ENCODE measurements at places on chromosomes 12 and 14.
A peak's percentile ranks its signal among the peaks of the same experiment; 100 is the strongest.

GRCh38 chr14:61379639-61380184 lies 58.3 kb downstream of the PRKCH start:
- no peak for DNase-seq

DNA sequence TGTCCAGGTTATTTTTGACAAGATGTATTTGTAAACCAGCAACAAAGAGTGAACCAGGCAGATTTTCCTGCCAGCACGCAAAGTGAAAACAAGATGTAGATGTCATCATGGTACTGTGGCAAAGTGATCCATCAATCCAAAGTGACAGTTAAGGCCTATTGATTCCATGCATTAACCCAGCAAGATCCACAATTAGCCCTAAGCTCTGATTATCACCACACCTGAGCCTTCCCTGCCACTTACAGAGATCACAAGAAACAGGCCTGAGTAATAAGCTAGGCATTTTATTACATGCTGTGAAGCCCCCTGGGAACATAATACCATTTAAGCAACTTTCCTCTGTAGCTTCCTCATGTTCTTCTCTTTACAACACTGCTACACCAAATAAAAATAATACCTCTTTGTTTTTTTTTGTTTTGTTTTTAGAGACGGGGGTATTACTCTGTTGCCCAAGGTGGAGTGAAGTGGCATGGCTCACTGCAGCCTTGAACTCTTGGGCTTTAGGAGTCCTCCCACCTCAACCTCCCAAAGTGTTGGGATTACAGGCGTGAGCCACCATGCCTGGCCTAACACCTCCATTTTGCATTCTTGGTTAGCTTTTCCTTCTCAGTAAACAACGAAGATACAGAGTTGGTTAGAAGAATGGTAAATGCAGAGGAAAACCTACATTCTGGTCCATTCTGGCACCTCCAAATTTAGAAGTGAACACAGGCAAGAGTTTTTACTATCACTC lies 85.5 kb downstream of the STON2 start:
- no peak for DNase-seq

- no peak for DNase-seq
Measured at GRCh38 chr14:21185491-21185890, 29.6 kb upstream of the OR5AU1 start.

DNA sequence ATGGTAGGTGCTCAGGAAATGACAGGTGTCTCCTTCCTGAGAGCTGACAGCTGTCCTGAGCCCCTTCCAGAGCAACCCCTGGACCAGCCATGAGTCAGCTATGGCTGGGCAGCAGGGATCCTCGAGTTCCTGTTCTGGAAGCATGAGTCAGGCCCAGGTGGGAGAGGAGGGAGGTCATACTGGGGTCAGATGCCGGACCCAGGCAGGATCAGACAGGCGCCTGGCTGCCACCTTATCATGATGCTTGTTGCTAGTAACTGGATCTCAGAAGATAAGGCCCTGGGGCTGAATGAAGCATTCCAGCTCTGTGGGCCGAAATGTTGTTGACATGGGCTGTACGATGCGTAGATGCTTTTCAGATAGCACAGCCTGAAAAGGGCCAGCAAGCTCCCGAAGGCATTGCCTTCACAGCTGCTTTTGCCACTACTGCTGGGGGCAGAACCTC lies 17.4 kb upstream of the KRT7 start:
- no peak for DNase-seq

GRCh38 chr12:212415-212714 lies 1.6 kb downstream of the SLC6A12 start:
- DNase-seq, result no peak

- no peak for DNase-seq
Measured at GRCh38 chr14:99038431-99038820, 233.6 kb downstream of the BCL11B start.

DNA sequence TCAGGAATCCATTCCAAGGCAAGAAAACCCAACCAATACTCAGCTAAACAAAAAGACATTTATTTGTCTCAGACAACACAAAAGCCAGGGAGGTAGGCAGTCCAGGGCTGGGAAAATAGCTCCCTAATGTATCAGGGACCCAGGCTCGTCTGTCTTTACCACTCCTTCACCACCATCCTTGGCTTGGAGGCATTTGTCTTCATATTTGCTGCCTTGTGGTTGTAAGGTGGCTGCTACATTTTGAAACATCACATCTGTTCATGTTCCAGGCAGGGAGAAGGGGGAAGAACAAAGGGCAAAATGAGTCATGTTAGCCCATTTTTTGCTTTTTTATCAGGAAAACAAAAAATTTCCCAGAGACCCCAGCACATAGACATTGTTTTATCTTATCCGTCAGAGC lies 44.8 kb upstream of the PCED1B start:
- no peak for DNase-seq

DNA sequence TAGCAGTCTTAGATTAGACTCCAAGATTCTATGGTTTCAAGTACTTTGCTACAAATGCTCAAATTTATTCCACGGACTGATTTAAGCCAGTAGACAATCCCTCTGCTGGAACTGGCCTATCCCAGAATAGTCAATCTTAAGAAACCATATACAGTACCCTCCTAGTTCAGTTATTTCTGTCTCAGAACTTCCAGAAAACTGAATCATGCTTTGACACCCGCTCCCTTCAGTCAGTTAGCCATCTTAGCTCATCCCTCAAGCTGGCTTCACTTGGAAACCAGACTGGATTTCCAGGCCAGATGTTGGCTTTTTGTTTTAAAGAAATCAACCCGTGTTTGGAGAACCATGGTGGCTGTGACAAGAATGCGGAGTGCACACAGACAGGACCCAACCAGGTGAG lies 125.5 kb downstream of the NT5DC3 start:
- no peak for DNase-seq

DNA sequence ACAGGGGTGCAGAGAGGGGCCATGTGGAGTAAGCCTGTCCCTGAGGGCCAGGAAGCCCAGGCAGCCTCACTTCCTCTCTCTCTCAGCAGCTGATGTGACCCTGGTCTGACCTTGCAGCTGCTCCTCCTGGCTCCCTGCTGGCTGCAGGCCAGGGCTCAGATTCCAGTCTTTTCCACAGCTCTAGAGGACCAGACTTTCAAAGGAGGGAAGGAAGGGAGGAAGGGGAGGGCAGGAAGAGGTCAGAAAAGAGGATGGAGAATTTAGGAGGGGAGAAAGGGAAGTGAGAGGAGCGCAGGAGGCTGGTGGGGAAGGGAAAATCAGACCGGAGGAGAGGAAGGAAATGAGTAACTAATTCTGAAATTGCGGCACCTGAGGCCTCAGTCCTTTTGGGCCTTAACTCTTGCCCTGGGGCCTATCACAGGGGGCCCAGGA lies 40.9 kb upstream of the VASH1 start:
- peak; percentile 34 for DNase-seq

- no peak for DNase-seq
Measured at GRCh38 chr14:38189930-38190726, 17.6 kb upstream of the SSTR1 start.

DNA sequence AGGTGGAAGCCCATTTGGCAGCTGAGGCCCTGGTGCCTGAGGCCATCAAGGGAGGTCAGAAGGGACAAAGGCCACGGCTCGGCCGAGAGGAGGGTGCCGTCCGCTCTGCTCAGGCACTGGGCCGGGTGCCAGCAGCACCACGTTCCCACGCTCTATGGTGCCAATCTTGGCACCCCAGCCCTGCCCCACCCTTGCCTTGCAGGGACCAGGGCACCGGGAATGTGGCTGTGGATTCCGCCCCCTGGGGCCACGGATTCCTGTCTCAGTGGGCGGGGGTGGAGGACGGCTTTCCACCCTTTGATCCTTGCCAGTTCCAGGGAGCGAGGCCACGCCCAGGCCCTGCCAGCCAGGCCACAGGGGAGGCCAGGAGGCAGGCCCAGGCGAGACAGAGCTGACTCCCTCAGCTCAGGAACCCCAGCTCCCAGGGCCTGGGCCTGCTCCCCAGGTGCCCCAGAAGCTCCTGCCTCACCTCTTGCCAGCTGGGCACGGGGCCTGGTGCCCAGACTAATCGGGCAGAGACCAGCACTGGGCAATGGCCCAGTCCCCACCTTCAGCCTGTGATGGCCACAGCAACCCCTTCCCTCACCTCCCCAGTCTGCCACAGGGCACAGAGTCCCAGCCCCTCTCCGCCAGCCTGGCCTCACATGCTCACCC lies 26.4 kb upstream of the GPR132 start:
- DNase-seq, result peak; percentile 72

- no peak for DNase-seq
Measured at GRCh38 chr14:63212776-63213500, 8.7 kb downstream of the RHOJ start.

- peak; percentile 37 for DNase-seq
Measured at GRCh38 chr12:132275110-132275531, 54.3 kb downstream of the GALNT9 start.

- peak; percentile 36 for DNase-seq
Measured at GRCh38 chr12:30753233-30753632, 1.5 kb downstream of the CAPRIN2 start.

DNA sequence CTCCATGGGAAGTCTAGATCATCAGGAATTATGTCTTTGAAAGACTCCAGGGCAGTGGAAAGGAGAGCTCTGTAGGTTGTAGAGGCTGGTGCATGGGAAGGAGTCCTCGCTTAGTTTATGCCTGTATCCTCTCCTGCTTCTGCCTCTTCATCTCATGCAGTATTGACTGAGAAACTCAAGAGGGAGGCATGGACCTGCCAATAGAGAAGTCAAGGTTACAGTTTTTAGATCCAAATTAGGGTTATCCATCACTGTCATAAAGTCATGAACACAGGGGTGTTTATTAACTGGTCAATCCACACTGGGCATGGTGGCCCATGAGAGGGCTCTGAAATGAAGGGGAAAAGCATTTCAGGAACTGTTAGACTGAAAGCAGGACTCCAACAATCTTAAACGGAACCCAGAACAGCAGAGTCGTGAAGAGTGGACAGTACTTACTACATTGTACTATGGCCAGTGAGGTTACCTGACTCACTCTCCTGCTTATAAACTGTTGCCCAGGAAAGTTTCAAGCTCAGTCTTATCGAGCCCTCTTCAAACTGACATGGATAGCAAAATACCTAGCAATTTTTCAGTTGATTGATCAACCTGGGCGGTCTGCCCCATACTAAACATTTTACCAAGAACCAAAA lies 30.1 kb upstream of the DHRS7 start:
- DNase-seq, result peak; percentile 26

- DNase-seq, result no peak
Measured at GRCh38 chr12:69913526-69913925, 88.5 kb downstream of the MYRFL start.

- DNase-seq, result no peak
Measured at GRCh38 chr12:57584050-57584449, 6.9 kb upstream of the PIP4K2C start.

DNA sequence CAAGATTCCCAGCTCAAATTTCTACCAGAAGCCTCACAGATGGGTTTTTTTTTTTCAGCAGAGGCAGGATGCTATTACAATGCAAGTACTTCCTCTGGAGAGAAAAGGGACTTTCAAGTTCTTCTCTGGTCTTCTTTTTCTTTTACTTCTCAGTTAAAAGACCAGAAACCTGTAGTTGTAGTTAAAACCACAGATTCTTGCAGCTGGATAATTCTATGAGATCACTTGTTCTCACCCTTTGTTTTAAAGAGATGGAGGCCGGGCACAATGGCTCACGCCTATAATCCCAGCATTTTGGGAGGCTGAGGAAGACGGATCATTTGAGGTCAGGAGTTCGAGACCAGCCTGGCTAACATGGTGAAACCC lies 47.6 kb upstream of the OVCH1 start:
- no peak for DNase-seq

GRCh38 chr12:6288235-6288634 lies 22.2 kb upstream of the PLEKHG6 start:
- no peak for DNase-seq

GRCh38 chr14:90531497-90531896 lies 134.7 kb downstream of the CALM1 start:
- no peak for DNase-seq

DNA sequence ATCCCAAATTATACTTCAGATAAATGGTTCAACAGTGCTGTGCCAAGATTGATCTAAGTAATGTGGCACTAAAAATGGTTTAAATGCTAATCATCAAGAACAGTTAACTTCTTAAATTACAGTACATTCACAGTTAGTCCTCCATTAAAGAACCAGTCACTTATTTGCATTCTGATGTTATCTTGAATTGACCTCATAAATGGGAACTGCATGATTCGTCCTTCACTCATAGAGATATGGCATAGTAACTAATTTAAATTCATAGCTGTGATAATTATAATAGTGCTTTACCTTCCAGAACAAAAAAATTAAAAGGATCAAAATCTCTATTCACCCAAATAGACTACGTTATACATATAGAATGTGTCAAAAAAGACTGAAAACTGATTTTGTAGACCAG lies 61.1 kb downstream of the COCH start:
- DNase-seq, result no peak

- no peak for DNase-seq
Measured at GRCh38 chr14:54301359-54301758, 95.4 kb upstream of the CDKN3 start.

Data from NCI-H1105 treated with DMSO at 0.1 percent for 48 hours (cell line).